Stomach (tissue), 19 donors: ENCODE measurements at places on chromosomes 11 and 22. TPM values are rescaled to one million over a fixed set of nuclear protein-coding genes. Genes with fewer than 3 reads are reported as not detected.

GRCh38 chr11:17000987-17001386, 13.2 kb downstream of the PLEKHA7 start:
- H3K27ac ChIP-seq: no peak overlapping the region
- DNase-seq: no peak
- no peak overlapping the region for H3K4me3 ChIP-seq
- no peaks in the 10 kb centered on the region for H3K27me3 ChIP-seq

CNGA4 gene
- total RNA-seq: not detected

GRCh38 chr11:96156379-96156722, 186.6 kb downstream of the MAML2 start:
- peak overlapping the region; percentile 76 for H3K27ac ChIP-seq
- H3K36me3 ChIP-seq: no peaks in the 10 kb centered on the region
- DNase-seq: no peak
- no peaks in the 10 kb centered on the region for H3K27me3 ChIP-seq
- H3K4me1 ChIP-seq: peaks cover 44% of the 10 kb centered on the region
- no peak overlapping the region for H3K4me3 ChIP-seq

GAL gene
- not detected for total RNA-seq

DNA sequence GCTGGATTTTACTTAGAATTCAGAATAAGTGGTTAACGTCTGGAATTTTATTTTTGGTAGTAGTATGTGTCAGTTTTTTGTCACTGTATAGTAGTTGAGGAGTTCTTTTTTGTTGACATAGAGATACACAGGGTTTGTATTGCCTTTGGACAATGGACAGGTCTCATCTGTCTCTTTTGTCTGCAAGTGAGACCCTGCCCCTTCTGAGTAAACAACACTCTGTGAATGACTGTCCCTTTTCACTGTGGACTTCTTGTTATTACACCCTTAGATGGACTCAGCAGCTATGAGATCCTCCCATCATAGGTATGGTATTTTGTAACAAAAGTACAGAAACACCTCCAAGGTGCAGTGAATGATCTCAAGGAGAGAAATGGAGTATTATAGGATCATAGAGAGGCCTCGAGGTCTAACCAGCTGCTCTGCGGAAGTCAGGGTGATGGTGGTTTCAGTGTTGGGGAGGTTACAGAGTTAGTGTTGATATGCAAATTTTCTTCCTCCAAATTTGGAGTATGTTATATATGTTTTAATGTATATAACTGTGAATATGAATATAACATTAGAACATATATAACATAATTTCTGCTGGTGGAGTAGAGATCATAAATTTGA, 7.8 kb downstream of the PPP6R3 start:
- H3K36me3 ChIP-seq: no peaks in the 10 kb centered on the region
- DNase-seq: no peak
- H3K27ac ChIP-seq: no peak overlapping the region
- H3K4me3 ChIP-seq: no peak overlapping the region
- H3K4me1 ChIP-seq: peaks cover 89% of the 10 kb centered on the region

DNA sequence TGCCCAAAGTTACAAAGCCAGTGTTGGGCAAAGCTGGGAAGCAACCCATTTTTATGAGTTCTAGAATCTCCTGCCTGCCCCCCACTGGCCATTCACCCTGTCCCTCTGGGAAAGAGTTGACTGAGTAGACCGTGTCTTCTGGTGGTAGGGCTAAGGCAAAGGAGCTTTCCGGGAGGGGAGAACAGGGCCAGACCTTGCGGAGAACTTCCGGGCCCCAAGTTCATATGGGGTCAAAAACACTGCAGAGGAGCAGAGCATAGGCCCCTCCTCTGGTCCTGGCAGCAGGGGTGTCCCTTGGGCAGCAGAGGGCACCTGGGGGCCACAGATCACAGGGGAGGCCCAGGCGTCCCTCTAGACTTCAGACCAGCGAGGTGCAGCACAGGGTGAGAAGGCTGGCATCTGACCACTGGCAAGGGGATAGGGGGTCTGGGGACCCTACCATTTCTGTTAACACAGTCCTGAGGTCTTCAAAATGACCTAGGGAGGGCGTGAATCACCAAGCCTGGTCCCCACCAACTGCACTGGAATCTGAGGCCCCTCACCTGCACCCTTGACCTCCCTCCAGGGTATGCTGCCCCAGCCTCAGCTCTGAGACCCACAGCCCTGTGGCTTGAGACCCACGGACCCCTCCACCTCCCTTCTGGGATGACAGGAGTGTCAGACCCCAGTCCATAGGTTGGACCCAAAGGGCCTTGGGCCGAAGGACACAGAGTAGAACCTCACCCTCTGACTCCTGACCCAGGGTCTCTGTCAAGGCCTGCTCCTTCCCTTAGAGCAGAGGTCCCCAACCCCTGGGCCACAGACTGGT, 1.3 kb upstream of the ARAP1 start:
- H3K4me1 ChIP-seq: peaks cover 73% of the 10 kb centered on the region
- peak overlapping the region; percentile 80 for H3K4me3 ChIP-seq
- peaks cover 47% of the 10 kb centered on the region for H3K36me3 ChIP-seq
- DNase-seq: no peak
- H3K27ac ChIP-seq: peak overlapping the region; percentile 76

GRCh38 chr22:19080853-19081252, 41.4 kb downstream of the DGCR2 start:
- DNase-seq: no peak
- no peaks in the 10 kb centered on the region for H3K27me3 ChIP-seq
- H3K4me3 ChIP-seq: no peak overlapping the region
- H3K27ac ChIP-seq: no peak overlapping the region

NLRX1 gene
- total RNA-seq: 7.0 TPM

FOSL1 gene
- total RNA-seq: not detected

- no peak overlapping the region for H3K27ac ChIP-seq
- peaks cover 35% of the 10 kb centered on the region for H3K36me3 ChIP-seq
- no peak overlapping the region for H3K4me3 ChIP-seq
- H3K4me1 ChIP-seq: peaks cover 41% of the 10 kb centered on the region
Observed at GRCh38 chr22:35756722-35757121, 39.0 kb downstream of the APOL5 start.

DNA sequence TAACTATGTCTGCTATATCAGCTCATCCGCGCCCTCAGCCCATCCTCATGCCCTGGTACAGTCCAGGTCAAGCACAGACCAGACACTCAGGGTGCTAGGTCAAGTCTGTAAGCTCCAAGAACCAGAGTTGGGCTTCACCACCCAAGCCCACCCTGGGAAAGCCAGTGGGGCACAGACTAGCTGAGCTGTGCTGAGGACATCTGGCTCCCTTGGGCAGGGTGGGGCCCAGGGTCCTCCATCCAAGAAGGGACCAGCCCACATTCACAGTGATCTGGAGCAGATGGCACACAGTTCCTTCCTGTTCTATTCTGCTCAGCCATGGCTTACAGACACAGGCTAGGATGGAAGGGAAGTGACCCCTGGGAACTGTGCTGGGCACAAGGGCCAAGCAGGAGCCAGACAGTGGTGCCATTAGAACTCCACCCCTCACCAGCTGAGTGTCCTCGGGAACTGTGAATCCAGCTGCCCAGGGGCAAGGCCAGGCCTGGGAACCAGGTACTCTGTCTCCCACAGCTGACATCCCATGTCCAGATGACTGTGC, 9.1 kb downstream of the P2RY6 start:
- H3K27me3 ChIP-seq: no peaks in the 10 kb centered on the region
- DNase-seq: no peak
- no peaks in the 10 kb centered on the region for H3K36me3 ChIP-seq
- H3K4me3 ChIP-seq: no peak overlapping the region

DNA sequence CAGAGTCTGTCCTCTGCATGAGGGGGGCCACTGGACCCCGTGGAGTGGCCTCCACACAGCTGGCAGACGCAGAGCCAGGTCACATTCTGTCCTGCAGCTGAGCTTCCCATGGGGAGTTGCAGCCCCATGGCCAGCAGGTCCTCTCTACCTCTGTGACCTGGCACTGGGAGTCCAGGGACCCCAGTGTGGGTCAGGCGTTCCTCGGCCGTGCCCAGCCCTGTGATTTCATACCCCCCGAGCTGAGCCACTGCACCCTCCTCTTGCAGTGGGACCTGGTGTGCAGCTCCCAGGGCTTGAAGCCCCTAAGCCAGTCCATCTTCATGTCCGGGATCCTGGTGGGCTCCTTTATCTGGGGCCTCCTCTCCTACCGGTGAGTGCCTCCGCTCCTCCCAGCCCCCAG, 32.2 kb upstream of the SLC22A12 start:
- no peak for DNase-seq
- H3K27me3 ChIP-seq: no peaks in the 10 kb centered on the region
- H3K36me3 ChIP-seq: no peaks in the 10 kb centered on the region
- no peak overlapping the region for H3K4me3 ChIP-seq
- no peak overlapping the region for H3K27ac ChIP-seq

DNA sequence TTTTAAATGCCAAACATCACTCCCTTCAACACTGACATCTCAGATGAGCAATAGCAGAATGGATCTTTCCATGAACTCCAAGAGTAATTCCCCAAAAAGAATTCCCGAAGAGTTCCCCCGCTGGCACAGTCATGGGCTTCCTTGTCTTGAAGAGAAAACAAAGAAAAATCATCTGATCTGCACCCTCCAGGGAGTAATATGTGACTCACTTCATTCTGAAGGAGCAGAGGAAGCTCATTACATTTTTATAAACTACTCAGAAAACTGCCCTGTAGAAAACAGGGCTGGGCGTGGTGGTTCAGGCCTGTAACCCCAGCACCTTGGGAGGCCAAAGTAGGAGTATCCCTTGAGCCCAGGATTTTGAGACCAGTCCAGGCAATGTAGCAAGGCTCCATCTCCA, 35.7 kb downstream of the CELSR1 start:
- peaks cover 40% of the 10 kb centered on the region for H3K27me3 ChIP-seq
- no peaks in the 10 kb centered on the region for H3K4me1 ChIP-seq
- no peaks in the 10 kb centered on the region for H3K36me3 ChIP-seq

DNA sequence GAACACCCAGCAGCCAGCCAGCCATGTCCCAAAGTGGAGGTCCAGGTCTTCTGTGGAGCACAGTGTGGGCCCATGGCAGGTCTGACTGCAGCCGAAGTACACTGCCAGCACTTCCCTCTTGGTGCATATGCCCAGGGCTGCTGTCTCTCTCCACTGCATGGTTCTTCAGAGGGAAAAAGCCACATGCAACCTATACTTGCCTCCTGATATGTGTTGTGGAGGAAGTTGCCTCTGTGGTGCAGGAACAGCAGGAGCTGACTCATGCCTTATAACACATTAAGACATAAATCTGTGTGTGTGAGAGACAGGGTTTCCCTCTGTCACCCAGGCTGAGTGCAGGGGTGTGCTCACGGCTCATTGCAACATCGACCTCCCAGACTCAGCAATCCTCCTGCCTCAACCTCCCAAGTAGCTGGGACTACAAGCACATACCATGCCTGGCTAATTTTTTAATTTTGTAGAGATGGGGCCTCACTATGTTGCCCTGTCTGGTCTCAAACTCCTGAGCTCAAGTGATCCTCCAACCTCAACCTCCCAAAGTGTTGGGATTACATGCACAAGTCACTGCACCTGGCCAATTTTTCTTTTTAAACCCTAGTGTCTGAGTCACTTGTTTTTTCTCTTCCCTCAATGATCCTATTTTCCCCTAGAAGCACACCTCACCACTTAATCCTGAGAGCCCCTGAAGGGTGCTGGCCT, 98.8 kb downstream of the MPPED2 start:
- peaks cover 21% of the 10 kb centered on the region for H3K4me1 ChIP-seq
- DNase-seq: peak; percentile 41
- H3K4me3 ChIP-seq: no peak overlapping the region
- H3K27me3 ChIP-seq: no peaks in the 10 kb centered on the region
- no peak overlapping the region for H3K27ac ChIP-seq

DNA sequence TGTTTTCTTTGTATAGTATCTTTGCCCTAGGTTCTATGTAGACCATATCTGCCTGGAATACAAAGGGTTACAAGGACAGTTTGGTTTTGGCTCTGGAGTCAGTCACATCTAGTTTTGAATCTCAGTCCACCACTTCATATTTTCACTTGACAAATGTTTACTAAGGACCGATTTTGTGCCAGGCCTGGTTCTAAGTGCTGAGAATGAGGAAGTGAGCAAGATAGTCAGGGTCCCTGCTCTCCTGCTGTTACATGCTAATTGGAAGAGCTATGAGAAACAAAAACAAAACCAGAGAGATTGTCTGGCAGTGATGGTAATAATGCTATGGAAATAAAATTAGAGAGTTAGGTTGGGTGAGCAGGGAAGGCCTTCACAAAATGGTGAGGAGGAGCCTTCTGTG, 66.1 kb upstream of the ARHGAP20 start:
- H3K27me3 ChIP-seq: no peaks in the 10 kb centered on the region
- no peak for DNase-seq
- no peaks in the 10 kb centered on the region for H3K36me3 ChIP-seq
- H3K4me3 ChIP-seq: no peak overlapping the region

FAM118A gene
- total RNA-seq: 77.6 TPM

DNA sequence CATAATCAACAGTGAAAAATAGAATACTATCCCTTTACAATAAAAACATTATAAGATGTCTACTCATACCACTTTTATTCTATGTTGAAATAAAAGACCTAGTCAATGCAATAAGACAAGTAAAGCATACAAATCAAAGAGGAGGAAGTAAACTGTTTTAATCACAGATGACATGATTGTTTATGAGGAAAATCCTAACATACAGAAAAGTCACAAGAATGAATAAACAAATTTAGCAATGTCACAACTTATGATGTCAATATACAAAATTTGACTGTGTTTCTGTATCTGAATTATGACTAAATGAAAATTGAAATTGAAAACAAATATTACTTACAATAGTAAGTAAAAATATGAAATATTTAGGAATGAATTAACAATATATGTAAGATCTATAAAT, 221.9 kb upstream of the GRIA4 start:
- no peak overlapping the region for H3K4me3 ChIP-seq
- no peaks in the 10 kb centered on the region for H3K27me3 ChIP-seq
- H3K27ac ChIP-seq: no peak overlapping the region
- H3K36me3 ChIP-seq: no peaks in the 10 kb centered on the region

- no peaks in the 10 kb centered on the region for H3K4me1 ChIP-seq
- no peak for DNase-seq
- H3K27me3 ChIP-seq: no peaks in the 10 kb centered on the region
- no peaks in the 10 kb centered on the region for H3K36me3 ChIP-seq
Observed at GRCh38 chr11:46176421-46176820, 55.2 kb upstream of the PHF21A start.

DNA sequence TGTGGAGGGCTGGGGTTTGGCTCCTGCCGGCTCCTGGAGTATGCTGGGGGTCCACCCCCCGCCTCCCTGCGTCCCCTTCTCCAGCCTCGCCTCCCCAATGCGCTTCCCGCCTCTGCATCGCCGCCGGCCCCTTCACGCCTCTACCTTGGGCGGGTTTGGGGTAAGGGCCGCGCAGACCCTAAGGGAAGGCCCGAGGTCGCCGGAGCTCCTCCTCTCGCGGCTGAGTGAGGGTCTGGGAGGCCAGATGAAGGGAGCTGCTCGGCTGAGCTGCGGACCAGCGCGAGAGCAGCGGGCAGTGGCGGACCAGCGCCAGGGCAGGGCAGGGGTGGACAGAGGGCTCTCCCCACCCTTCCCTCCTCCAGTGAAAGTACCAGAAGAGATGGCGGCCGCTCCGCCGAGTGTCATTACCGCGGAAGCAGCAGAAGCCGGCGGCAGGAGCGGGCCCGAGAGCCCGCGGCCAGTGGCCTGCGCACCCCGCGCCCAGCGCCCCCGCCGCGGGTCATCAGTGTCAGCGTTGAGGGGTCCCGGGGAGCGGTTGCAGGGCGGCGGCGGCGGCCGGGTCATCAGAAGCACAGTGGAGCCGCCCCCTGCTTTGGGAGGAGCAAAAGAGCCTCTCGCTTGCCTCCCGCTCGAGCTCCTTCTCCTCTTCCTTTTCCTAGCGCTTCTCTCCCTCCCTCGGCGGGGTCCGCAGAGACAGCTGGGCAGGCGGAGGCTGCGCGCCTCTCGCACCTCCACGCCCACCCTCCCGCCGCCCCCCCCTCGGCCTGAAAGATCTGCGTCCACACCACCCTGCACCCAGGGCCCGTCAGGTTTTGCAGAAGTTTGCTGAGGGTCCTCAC, 255.6 kb upstream of the CADM1 start:
- H3K4me1 ChIP-seq: peaks cover 16% of the 10 kb centered on the region
- peak; percentile 76 for DNase-seq

- no peak overlapping the region for H3K4me3 ChIP-seq
- no peaks in the 10 kb centered on the region for H3K36me3 ChIP-seq
- no peaks in the 10 kb centered on the region for H3K4me1 ChIP-seq
- DNase-seq: no peak
Observed at GRCh38 chr11:1369371-1370005, 20.2 kb upstream of the BRSK2 start.
